ENCODE measurements at places on chromosomes 3 and 15.

GRCh38 chr3:165446555-165446954 is 250.4 kb upstream of the SLITRK3 start:
- DNase-seq = no peak

- peak; percentile 37 for DNase-seq
Observed at GRCh38 chr3:15207836-15208504, 1.9 kb downstream of the CAPN7 start.

- no peak for DNase-seq
Observed at GRCh38 chr3:161020256-161020655, 84.9 kb downstream of the B3GALNT1 start.

GRCh38 chr15:48090115-48090514 is 30.7 kb upstream of the SLC24A5 start:
- no peak for DNase-seq

DNA sequence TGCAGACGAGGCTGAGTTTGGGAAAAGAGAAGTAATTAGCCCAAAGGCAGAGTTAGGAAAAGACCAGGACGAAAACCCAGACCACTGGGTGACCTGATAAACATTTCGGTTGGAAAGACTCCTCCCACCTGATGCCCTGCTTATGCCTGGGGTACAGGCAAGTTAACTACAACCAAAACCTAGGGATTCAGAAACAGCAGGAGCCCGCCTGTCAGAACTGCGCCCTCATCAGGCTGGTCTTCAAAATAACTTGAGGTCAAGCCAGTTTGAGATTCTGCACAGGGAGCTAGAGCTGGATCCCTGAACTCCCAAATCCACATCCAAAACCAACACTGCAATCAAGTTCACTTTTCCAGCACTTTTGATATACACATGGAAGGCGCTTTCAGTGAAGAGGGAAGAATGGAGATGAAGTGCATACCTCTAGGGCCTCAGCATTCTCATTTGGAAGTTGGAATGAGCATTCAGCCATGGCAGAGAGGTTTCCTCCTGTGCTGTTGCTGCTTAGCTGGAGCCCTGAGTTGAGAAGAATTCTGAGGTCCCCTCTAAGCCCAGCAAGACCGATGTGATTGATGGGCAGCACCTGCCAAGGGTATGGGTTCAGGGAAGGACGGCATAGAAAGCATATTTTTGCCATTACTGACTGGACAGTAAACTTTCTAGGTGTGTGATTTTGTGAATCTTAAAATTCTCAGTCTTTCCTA is 11.6 kb downstream of the TSEN2 start:
- DNase-seq = no peak

DNA sequence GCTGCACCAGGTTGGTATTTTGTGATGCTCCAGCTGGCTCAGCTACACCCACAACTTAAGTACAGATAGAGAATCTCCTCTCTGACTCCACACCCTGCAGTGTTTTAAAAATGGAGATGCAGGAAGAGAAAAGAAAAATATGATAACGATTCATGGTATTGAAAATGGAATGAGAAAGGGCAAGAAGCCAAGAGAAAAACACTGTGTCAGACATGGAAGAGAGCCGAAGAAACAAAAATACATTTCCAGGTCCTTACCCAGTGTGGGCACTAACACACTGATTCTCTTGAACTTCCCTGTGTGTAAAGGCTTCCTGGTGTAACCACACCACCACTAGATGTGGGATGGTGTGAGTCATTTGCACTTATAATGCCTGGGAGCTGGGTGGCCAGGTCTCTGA is 93.1 kb downstream of the GMPS start:
- no peak for DNase-seq

GRCh38 chr3:11201251-11202019 is 47.1 kb downstream of the HRH1 start:
- no peak for DNase-seq

DNA sequence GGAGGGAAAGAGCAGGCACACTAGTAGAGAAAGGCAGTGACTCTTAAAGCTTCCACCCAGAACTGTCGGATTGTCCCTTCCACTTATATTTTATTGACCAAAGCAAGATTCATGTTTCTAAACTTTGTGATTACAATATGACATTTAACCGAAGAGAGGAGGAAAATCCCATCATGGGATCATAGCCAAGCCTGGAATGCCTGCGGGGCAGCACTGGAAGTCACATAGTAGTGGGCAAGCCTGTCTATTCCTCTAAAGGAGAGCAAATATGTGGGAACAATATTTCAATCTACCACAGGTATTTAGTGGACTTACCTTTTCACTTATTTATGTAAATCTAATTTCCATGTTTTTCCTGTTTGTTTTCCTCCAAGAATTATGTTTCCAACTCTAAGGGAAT is 3.8 kb upstream of the TMOD3 start:
- no peak for DNase-seq

Measured in erythroblast (primary cell).